ENCODE measurements at places on chromosomes 6 and 20. TPM values are rescaled to one million over a fixed set of nuclear protein-coding genes. Genes with fewer than 3 reads are reported as not detected.
A peak's percentile ranks its signal among the peaks of the same experiment; 100 is the strongest.

DNA sequence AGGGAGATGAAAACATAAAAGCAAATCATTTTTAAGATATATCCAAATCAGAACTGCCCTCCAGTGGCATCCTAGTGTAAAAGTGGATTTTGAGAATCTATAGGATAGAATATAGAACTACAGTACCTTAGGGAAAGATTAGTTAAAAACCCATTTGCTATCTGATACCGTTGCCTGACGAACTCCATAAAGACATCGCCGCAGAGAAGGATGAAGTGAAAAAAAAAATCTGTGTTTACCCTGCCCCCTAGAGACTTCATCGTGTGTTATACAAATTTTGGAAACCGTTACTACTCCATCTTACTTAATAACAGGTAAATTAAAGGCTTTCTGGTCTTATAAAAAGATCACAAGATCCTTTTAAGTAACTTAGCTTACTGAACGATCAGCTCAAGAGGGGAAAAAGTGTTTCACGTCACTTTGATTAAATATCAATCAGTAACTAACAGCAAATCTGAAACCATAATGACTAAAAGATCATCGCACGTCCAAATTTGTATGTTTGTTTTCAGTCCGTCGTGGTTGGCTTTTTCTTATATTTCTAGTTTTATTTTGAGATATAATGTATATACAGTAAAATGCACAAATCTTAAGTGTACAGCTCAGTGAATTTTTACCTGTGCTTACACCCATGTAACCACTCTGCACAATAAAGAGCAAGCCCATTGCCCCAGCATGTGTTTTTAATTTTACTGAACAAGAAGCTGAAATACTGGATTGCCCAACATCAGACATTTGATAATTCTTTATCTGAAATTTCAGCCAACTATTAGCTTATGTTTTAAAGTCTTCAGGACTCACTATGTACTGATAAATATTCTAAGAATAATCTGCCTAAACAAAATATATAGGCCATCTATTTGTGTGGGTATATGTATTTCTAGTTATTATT lies 881 bp upstream of the MCM3 start:
- no peak for DNase-seq

Gene PDE10A
- 12.2 TPM for total RNA-seq

GRCh38 chr20:52268184-52268749 lies 76.7 kb upstream of the ZFP64 start:
- DNase-seq: no peak

DNA sequence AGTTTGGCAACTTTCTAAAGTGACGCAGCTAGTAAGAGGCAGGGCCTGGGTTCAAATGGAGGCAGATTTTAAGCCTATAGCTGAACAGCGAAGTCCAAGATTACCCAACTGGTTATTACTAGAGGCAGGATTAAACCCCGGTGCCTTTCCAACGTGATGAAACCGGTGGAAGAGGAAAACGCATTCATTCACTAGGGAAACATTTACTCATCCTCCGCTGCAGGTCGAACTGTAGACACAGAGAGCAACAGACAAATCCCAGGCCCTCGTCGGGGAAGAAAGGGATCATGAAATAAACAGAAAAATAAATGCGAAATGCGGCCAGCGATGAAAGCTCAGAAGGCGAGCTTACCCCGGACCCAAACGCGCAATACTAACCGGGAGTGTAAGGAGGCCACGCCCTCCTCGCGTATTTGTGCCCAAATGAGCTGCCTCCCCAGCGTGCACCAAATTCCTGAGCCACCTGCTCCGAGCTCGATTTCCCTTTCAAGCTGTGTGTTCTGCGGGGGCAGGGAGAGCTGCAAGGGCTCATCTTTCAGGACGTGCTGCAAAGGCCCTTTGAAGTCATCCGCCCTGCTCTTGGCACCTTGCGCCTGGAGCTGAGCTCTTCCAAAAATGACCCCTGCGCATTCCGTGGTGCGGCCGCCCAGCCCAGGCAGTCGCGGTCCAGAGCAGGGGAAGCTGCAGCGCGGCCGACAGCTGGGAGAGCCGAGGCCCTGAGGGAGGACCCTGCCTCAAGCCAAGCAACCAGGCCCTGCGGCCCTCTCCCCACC lies 46.9 kb downstream of the PDYN start:
- no peak for DNase-seq

DNA sequence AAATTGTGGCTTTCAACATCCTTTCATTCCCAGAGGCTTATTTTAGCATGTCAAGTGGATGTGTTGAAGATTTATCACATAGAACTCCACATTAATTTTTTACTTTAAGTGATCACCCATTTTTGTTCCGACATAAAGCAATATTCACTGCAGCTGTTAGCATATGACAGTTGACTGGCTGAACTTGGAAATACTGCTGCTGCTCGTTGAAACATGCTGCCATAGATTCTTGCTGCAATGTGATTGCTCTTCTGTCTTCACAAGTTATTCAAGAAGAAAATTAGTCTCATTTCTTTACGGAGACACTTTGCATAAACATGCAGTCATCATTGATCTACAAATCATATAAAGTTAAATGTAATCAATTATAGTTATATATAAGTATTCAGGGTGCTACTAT lies 248.4 kb downstream of the SAMD5 start:
- no peak for DNase-seq

DNA sequence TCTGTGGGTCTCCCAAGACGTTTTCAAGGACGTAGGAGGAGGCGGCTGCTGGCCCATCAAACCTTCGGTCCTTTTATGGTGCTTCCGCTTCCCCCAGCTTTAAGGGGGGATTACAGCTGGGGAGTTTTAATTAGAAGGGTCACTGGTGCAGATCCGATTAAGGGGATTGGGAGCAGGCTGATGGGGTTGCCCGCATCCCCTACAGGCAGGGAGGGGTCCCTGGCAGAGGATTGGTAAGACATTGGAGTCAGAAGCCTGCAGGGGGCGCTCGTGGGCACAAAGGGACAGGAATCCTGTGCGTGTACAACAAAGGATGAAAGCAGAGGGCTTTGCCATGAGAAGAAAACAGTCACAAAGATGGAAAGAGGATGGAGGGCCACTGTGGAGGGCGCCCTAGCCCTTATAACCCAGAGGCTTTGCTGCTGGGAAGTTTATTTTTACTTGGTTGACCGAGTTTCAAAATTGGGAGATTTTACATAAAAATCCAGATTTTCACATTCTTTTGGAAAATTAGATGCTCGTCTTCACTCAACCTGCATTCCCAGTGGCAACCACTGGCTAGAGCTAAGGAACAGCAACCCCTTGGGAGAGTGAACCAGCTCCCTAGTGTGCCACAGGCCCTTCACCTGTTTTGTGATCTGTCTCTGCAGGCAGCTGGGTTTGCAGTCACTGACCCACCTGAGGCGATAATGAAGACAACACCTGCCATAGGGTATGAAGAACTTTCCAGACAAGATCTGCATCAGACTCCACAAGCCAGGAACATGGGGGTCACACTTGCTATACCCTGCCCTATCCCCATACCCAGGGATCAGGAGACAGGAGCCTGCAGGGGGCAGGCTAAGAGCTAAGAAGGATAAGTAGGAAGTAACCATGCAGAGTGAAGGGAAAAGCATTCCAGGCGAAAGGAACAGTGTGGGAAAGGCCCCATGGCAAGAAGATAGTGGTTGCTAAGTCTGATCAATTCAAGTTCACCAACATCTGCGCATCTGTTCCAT lies 97.7 kb downstream of the KCNB1 start:
- peak; percentile 80 for DNase-seq

All from dermis blood vessel endothelial cell (primary cell).